Right forelimb (tissue), 1 donor: ENCODE measurements at places on chromosomes 3 and 15.

GRCh38 chr15:73518876-73519733 is 76.1 kb downstream of the REC114 start:
- DNase-seq: no peak

- no peak for DNase-seq
Observed at GRCh38 chr3:127014536-127015281, 31.8 kb downstream of the PLXNA1 start.

DNA sequence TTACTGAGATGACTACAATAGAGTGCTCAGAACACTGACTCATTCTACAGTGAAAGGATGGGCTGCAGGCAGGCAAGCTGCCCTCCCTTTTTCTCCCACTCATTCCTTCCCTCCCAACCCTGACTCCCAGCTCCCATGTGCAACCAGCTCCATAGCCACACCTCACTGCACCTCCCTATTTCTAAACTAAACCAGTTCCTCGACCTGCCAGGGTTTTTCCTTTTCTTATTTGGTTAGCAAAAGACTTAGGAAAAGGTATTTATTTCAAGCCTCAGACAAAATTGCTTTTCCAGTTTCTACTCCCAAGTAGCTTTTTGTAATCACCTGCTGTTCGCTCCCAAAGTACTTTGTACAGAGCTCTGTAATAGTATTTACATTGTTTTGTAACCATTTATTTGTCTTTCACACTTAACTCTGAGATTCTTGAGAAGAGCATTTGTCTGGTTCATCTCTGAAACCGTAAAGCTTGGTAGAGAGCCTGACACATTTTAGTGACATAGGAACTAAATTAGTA is 2.2 kb downstream of the AADAC start:
- DNase-seq: no peak

GRCh38 chr15:38539008-38539343 is 25.6 kb downstream of the RASGRP1 start:
- DNase-seq: no peak

DNA sequence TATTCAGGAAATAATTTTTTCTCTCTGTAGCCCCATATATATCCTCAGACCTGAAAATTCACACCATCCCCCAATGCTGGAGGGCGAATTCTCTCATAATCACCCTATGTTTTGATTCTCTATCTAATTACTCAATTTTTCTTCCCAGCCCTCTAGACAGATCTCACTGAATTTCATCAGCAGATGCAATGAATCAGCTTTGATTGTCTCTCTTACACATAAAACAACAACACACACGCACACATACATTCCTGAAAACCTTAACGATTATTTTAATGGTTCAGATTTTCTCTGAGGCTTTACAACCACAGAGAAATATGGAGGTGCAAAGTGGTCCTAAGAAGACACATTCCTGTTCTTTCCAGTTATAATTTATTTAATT is 11.1 kb downstream of the RBMS3 start:
- DNase-seq: no peak

DNA sequence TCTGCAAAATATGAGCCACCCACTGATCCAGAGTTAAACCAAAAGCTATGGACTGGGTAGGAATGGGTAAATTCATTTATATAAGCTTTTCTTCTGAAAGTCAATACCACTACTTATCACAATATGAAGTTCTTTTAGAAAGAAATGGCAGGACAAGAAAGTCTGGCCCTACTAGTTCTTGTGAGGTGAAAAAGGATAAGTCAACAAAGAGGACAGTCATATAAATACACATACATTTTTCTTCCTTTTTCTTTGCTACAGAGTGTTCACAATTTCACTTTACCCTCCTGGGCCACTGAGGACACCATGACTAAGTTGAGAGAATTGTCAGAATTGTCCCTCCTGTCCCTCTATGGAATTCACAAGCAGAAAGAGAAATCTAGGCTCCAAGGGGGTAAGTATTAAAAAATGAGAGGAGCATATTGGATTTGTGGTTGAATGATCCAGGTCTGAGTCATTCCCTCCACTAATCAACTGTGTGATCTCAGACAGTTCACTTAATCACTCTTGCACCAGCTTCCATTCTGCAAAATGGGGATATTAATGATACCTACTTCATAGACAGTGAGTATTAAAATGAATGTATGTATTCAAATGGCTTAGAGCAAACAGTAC is 27.6 kb downstream of the ACP3 start:
- DNase-seq: no peak

DNA sequence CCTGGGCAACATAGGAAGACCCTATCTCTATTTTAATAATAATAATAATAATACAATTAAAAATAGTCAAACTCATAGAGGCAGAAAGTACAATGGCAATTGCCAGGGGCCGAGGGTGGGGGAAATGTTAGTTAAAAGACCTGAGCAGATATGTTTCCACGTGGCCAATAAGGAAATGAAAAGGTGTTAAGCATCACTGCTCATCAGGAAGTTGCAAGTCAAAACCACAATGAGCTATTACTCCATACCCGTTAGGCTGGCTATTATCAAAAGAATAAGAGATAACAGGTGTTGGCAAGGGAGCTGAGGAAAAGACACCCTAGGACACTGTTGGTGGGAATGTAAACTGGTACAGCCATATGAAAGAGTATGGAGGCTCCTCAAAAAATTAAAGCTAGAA is 60.4 kb upstream of the PRSS50 start:
- no peak for DNase-seq

GRCh38 chr15:45106002-45106790 is 7.8 kb downstream of the DUOX2 start:
- DNase-seq: peak; percentile 26

DNA sequence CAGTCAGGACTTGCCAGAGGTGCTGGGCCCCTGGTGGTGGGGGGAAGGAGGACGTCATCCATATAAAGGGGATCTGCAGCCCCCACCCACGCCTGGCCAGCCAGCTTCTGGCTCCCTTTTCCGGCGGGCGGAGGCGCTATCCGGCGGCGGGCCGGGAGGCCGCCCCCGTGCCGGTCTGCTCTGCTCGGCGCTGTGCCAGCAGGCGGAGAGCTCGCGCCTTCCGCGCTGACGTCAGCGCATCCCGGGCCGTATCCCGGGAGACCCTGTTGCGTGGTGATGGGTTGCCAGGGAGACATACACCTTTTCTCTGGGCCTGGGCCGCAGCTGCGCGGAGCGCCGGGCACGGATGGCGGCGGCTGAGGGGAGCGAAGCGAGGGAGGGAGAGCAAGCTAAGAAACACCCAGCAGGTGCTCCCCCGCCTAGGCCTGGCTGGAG is 1.1 kb downstream of the FAM131A start:
- DNase-seq: peak; percentile 92

DNA sequence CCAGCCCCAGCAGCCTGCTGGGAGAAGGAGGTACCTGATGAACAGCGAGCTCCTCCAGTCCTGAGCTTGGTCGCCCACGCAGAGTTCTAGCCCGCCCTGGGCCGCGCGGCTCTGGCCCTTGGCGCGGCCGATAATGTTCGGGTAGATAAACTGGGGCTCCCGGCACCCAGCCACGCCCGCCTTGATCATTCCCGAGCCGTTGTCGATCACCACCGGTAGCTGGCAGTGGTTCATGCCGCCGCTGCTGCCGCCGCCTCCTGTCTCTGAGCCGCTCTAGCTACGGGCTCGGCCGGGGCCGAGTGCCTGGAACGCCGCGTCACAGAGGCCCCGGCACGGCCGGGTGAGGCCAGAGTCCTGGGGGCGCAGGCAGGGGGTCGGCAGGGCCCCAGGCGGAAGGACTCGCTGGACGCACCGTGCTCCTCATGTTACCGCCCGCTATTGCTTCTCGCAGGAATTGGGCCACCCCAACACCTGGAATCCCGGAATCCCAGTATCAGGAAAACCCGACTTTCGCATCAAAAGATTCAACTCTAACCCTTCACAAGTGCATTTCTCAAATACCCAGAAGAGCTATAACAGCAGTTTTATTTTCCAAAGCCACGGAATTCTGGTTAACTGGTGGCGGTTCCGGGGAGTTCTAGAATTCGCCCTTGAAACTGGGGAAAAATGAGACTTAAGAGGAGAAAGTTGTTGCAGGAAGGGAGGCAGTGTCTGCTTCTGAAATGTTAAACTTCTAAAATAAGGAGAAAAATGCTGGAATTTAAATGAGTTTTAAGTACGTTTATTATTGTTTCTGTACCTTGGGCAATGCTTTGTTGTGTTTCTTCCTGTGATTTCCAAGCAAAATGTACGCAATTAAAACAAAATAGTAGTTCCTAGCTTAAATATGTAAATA is at the start of gene ACTRT3:
ACTRT3 (minus strand) TSS at position 275 of the 895 bp plus-strand sequence; CDS start at position 234, 41 bp downstream.
- DNase-seq: peak; percentile 88

DNA sequence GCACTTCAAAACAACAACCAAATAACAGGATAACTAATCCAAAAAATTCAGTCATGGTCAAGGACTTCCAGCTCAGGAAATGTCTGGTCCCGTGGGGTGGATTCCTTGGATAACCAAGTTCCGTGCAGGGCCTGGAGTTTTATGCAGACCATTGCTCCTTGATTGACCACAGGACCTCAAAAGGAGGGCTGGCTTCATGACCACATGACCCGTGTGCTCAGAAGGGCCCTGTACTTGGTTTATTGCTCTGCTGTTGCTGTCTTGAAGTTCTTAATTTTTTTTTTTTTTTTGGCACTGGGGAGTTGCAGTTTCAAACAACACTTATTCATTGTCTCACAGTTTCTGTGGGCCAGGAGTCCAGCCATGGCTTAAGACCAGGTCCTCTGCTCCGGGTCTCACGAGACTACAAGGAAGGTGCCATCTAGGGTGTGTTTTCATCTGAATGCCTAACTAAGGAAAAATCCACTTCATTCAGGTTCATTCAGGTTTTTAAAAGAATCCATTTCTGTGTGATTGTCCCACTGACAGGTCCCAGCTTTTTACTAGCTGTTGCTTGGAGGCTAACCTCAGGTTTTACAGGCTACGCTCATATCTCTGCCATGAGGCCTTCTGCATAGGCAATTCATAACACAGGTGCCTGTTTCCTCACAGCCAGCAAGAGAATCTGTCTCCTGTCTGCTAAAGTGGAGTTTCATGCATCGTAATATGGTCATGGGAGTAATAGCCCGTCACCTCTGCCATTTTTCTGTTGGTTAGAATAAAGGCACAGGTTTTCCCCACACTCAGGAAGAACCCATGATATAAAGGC is 65.3 kb downstream of the FLNB start:
- DNase-seq: no peak

- no peak for DNase-seq
Observed at GRCh38 chr15:85010386-85011159, 28.9 kb downstream of the PDE8A start.

DNA sequence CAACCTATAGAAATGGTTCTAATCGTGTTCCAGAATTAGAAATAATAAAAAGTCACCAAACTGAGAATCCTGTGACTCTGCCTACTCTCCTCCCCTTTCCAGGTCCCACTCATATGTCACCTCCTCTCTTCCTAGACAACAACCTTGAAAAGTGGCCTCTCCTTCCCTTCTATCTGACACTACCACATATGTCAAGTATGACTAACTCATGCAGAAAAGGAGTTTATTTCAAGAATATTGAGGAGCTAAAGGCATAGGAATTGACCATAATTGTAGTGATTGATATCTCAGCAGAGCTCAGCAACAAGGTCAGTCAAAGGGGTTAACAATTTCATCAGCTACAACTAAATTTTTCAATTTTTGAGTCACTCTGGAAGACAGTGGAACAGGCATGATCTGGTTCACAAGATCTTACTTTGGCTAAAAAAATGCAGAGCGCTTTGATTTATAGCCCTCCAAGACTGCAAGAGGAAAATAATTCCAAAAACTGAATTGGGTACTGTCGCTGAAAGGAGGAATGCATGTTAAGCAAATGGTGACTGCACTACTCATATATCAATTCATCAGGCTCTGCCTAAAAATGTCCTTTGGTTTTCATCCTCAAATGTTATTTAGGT is 160.6 kb upstream of the ARHGEF26 start:
- no peak for DNase-seq

- peak; percentile 56 for DNase-seq
Observed at GRCh38 chr3:157129803-157130466, 30.0 kb downstream of the CCNL1 start.

DNA sequence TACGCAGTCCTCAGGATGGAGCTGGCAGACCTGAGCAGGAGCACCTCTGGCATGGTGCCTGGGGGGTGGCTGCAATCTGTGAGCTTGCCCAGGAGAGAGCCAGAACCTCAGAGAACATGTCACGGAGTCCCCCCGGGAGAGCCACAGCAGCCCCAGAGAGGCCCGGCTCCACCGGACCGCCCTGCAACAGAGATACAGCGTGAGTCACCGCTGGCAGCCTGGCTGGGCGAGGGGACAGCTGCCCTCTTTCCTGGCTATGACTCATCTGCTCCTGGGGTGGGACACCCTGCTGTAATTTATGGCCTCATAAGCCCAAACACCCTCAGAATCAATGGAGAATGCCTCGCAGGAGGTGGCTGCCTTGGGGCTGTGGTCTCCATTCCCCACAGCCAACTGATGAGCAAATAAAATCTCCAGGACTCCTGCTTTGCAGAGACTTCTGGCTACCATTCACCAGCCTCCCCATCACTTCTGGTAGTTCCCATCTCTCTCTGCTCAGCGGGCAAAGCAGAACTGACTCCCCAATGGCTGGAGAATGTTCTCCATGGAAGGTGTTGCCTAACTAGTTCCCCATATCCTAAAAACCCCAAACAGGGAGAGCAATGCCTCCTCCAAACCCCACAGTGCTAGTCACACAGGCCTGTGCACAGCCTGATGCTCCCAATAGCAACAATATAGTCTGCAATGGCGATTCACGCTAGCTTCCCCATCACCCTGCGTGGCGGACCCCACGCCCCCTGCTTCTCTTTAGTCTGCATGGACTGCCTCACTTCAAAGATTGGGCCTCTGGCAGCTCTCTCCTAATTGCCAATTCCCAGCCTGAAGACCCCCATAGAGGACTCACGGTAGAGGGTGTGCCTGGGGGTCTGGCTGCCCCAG is 21.6 kb downstream of the ACSBG1 start:
- peak; percentile 61 for DNase-seq

GRCh38 chr3:50192689-50193141 is 1.3 kb downstream of the GNAT1 start:
- peak; percentile 89 for DNase-seq

DNA sequence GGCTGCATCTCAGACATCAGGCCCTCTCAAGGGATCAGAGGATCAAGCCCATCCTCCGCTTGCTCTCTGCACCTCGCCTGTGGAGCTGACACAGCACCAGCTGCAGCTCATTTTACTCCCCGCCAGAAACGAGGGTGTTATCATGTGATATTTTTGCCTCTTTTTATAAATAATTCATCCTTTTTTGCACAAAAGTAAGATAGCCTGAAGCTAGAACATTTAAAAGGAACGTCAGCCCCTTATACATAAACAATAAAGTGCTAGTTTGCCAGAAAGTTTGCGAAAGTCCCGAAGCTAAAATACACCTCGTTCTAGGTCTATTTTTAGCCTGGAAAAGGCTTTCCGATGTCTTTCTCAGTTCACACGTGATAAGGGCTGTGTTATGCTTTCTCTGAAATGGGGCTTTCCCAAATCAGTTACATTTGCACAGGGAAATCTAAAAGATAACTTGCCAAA is 9.6 kb upstream of the FAM174B start:
- DNase-seq: no peak

- peak; percentile 39 for DNase-seq
Observed at GRCh38 chr15:68640791-68641331, 62.1 kb downstream of the CORO2B start.

GRCh38 chr15:96354731-96355567 is 24.4 kb downstream of the NR2F2 start:
- DNase-seq: peak; percentile 41
